ENCODE measurements at places on chromosomes 5 and 9.

DNA sequence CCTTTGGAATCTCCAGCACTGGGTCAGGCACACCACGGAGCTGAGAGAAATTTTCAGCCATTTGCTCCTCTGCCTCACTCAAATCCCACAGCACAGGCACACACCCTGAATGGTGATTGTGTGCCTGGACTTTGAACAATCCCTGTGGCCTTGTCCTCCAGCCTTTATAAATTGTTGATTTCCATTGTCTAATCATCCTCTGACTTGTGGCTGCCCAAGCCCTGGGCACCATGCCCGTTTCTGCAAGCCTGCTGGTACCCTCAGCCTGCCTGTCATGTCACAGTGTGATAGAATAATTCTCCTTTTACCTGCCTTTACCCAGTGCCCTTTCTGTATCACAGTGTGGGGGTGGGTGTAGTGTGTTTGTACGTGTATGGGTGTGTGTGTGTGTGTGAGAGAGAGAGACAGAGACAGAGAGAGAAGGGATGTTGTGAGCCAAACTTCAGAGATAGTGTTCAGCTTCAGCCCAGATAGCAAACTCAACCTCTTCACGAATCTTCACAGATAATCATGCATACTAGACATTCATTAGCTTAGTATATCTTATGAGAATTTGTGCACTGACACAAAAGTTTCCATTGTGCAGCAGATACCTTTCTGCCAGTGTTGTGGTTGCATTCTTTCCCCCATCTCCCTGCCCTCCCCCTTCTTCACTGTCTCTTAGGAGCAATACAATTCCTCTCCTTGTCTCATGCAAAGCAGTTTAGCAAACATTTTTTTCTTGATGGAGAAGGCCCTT, 27.8 kb upstream of the SLC44A1 start:
- DNase-seq, result no peak

GRCh38 chr5:83777856-83778255, 57.2 kb upstream of the HAPLN1 start:
- DNase-seq, result no peak

DNA sequence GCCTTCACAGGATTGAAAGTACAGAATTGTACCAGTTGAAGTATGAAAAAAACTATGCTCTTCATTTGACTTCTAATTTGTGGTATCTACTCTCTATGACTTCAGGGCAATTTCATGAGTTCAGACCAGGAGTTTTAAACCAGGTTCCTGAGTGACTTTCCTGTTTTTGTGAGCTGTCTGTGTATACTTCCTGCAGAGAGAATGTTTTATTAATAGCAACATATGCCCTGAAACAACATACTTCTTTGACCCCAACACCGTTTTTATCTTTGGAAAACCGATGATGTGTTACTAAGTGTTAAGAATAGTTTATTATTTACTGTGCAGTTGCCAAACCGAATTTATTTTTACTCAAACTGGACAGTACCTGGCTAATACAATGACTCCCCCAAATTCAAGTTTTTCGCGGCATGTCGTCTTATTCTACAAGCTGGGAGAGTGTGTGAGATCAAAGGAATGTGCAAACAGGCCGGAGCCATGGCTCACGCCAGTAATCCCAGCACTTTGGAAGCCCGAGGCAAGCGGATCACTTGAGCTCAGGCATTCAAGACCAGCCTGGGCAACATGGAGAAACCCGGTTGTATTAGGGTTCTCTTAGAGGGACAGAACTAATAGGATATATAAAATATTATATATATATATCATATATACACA, 58.7 kb upstream of the ERBIN start:
- DNase-seq, result no peak

GRCh38 chr5:91119981-91120850, 262.9 kb downstream of the ARRDC3 start:
- no peak for DNase-seq

DNA sequence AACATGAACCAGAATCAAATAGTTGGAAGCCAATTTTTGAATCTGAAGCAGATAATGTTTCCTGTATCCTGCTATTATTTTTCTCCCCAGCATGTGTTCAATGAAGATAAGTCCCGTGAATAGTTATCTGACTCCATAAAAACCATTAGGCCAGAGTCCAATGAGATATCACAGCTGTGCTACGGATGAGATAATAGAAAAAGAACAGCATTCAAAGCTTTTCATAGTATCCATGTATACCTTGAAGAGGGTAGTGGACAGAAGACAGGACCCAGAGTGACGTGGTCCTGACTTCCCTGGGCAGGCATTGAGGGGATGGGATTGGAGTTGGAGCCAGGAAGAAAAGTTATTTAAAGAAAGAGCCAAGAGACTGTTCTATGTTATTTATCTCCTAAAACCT, 50.7 kb upstream of the C6 start:
- no peak for DNase-seq
